ENCODE measurements at places on chromosomes 2 and 18.

DNA sequence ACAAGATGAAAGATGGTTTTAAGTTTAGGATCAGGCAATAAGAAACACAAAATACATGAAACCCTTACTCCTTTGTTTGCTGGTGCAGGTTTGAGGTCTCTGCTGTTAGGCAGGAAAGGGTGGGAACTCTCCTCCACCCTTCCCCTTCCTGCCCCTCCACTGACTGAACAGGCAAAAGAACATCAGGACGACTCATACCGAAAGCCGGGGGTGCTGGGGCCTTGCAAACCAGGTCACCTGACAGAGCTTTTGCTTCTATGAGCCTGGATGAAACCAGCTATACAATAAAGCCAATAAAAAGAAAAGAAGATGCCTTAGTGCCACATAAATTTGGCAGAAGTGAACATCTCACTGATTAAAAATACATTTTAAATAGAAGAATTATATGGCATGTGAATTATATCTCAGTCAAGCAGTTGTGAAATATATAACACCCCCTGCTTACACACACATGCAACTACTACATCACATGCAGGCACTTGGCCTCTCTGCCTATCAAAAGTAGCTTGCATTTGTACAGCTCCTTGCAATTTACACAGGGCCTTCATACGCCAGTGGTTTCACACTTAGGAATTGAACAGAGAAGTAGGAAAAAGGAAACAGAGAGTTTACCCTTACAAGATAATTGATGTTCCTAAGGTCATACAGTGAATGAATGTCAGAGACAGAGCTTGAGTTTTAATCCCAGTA, 215.1 kb upstream of the TRIB2 start:
- peak; percentile 46 for DNase-seq

DNA sequence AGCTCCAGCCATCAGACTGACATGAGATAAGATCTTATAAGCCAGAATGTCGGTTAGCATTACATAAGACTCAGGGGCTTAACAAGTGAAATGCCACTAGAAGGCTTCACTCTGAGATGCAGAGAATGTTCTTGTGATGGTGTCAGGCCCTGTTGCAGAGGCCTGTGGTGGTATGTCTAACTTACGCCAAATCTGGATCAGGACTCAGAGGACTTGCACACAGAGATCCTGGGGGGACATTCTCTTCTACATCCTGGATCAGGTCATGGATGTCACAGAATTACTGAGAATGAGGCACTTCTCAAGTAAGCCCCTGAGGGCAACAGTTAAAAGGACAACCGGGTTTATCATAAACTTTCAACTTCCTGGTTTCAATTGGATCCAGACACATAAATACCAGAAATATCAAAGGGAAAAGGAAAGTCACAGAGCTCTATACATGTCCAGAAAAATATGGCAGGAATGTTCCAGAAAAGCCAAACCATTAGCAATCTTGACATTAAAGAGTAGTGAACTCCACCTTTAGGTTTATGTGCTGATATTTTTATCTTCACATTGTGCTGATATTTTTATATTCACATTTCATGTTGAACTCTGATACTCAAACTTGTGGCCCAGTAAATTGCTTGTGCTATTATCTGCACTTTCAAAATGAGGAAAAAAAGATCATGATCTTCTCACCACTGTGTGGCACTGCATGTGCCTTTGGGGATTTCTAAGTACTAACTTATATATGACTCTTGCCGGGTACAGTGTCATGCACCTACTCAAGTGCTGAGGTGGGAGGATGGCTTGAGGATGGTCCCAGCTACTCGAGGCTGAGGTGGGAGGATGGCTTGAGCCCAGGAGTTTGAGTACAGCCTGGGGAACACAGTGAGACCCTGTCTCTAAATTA, 137.5 kb upstream of the RNF152 start:
- DNase-seq, result no peak

- no peak for DNase-seq
Observed at GRCh38 chr2:202337151-202337550, 39.0 kb upstream of the BMPR2 start.

DNA sequence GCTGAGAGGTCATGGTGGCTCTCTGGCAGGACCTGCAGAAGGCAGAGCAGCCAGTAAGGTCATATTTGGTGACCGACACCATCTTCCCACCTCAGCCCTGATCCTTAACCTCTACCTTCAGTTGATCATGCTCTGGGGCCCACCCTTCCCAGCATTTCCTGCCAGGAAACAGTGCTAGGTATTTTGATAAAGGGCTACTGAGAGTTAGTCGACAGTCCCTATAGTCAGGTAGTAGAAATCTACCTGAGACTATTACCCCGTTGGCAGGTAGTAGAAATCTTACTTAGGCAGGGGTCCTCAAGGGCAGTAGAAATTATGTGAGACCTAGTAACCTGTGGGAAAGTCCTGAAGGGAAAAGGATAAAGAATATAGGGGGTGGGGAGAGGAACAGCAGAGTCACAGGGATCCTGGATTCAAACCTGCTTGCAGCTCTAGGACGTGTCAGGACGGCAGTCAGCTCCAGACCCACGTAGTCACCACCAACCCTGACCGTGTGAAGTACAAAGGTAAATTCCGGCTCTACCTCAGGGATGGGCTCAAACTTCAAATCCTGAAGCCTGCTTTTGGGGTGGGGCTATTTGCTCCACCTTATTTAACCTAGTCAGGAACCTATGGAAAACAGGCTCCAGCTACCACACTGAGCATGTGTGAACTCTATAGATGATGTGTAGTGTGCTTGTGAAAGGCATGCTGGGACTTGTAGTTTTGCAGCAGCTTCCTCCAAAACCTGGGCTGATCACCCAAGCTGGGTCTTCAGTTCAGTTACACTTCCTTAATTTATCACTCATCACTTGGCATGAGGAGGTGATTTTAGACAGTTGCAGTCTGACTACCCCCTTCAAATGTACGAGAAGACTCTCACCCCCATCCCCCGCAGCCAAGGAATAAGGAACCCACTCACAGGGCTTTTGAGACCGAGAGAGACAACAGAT, at the start of gene DQX1:
Gene DQX1 (minus strand): TSS at position 515 of the 932 bp plus-strand sequence. CDS start 502 bp downstream, at position 13.
- no peak for DNase-seq

DNA sequence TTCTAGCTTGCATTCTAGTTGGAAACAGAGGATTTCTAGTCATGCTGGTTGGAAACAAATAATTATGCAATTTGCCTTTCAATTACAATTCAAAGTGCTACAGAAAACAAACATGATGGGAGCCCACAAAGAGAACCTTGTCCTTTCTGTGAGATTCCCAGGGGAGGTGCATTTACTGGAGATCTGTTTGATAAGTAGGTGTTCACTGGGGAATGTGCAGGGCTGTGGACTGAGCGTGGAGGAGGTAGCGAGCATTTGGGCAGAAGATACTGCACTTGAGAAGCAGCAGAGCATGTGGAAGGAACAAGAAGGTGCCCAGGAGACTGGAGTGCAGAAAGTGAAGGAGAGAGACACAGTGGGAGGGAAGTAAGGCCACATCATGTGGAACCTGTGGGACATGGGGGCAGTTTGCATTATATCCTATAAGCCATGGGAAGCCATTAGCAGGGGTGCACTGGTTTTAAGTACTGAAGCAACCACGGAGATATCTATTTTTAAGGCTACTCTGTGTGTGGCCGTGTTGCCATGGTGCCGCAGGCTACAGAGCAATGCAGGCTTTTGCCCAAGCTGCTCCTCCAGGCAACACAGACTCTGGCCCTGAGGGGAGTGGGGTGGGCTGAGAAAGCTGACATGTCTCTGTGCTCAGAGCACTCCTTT, 154.0 kb downstream of the ANTXR1 start:
- no peak for DNase-seq

GRCh38 chr2:158211502-158211901, 109.8 kb downstream of the UPP2 start:
- no peak for DNase-seq

Data from activated CD8-positive, alpha-beta memory T cell treated with anti-CD3 and anti-CD28 coated beads for 48 hours (primary cell).